ENCODE measurements at places on chromosomes 7 and 10. TPM values are rescaled to one million over a fixed set of nuclear protein-coding genes. Genes with fewer than 3 reads are reported as not detected.

The TMEM213 gene
- total RNA-seq, result not detected

The EGFR gene
- total RNA-seq, result 1.6 TPM

The TWIST1 gene
- not detected for total RNA-seq

The OR2A7 gene
- not detected for total RNA-seq

The PLOD3 gene
- 53.2 TPM for total RNA-seq

The IRF5 gene
- 1.7 TPM for total RNA-seq

The ADK gene
- total RNA-seq, result 53.9 TPM

The HACD1 gene
- 31.3 TPM for total RNA-seq
